ENCODE measurements at places on chromosomes 5 and 9. TPM values are rescaled to one million over a fixed set of nuclear protein-coding genes. Genes with fewer than 3 reads are reported as not detected.
A peak's percentile ranks its signal among the peaks of the same experiment; 100 is the strongest.

DNA sequence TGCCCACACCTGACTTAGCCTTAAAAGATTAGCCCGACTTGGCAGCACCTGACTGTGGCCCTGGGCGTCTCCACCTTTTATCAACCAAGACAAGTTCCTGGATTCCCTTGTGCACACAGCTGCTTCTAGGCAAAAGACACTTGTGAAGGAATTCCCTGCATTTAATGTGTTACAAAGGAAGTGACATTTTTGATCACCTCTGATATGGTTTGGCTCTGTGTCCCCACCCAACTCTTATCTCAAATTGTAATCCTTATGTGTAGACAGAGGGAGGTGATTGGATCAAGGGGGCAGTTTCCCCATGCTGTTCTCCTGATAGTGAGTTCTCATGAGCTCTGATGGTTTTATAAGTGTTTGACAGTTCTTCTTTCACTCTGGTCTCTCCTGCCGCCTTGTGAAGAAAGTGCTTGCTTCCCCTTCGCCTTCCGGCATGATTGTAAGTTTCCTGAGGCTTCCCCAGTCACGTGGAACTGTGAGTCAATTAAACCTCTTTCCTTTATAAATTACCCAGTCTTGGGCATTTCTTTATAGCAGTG lies 2.6 kb upstream of the CPEB4 start:
- no peaks in the 10 kb centered on the region for H3K36me3 ChIP-seq
- no peak for DNase-seq
- no peak overlapping the region for H3K4me3 ChIP-seq
- peaks cover 11% of the 10 kb centered on the region for H3K4me1 ChIP-seq
- no peak overlapping the region for H3K27ac ChIP-seq

GRCh38 chr5:132202711-132203463 lies 24.8 kb downstream of the P4HA2 start:
- H3K36me3 ChIP-seq = peaks cover 30% of the 10 kb centered on the region
- H3K4me3 ChIP-seq = no peak overlapping the region
- no peak overlapping the region for H3K27ac ChIP-seq
- DNase-seq = no peak
- H3K4me1 ChIP-seq = no peaks in the 10 kb centered on the region

DNA sequence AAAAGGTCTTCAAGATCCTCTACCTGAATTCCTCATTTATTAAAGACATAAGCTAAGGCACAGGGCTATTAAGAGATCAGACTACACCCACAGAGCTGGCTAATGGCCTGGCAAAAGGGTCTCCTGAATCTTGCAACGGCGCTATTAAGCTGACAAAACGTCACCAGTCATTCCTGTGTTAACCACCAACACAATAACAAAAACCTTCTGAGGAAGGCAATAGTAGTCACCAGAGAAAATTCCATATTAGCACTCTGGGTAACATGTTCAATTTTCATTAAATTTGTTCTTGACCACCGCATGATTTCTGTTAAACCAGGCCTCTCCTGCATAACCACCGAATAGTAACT lies 77.0 kb downstream of the GNAQ start:
- no peaks in the 10 kb centered on the region for H3K27me3 ChIP-seq
- H3K36me3 ChIP-seq = no peaks in the 10 kb centered on the region
- peaks cover 82% of the 10 kb centered on the region for H3K4me1 ChIP-seq
- DNase-seq = no peak
- no peak overlapping the region for H3K27ac ChIP-seq
- H3K4me3 ChIP-seq = no peak overlapping the region

GRCh38 chr9:128933731-128934130 lies 12.9 kb downstream of the PHYHD1 start:
- no peaks in the 10 kb centered on the region for H3K27me3 ChIP-seq
- H3K4me1 ChIP-seq = no peaks in the 10 kb centered on the region
- H3K27ac ChIP-seq = no peak overlapping the region
- peak; percentile 26 for DNase-seq
- H3K36me3 ChIP-seq = no peaks in the 10 kb centered on the region
- H3K4me3 ChIP-seq = no peak overlapping the region

DNA sequence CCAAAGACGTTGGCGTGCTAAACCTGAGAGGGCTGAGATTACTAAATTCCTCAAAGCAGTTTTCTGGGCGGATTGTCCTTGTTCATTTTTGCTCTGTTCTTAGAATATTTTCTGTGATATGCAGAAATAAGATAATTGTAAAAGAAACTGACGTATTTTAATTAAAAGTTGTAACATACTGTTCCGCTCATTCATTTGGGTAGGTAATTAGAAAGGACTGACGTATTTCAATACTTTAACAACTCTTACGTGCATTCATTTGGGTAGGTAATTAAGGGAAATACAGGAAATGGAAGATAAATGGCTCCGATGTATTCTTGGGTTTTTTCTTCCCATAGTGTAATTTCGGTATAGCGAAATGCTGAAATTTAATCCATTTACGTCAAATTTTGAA lies 1.1 kb downstream of the OSTF1 start:
- peaks cover 18% of the 10 kb centered on the region for H3K4me1 ChIP-seq
- H3K27ac ChIP-seq = peak overlapping the region; percentile 98
- no peaks in the 10 kb centered on the region for H3K36me3 ChIP-seq
- peak overlapping the region; percentile 95 for H3K4me3 ChIP-seq
- DNase-seq = no peak

GRCh38 chr5:150948539-150948938 lies 43.8 kb upstream of the ZNF300 start:
- no peaks in the 10 kb centered on the region for H3K27me3 ChIP-seq
- H3K27ac ChIP-seq = no peak overlapping the region
- H3K4me1 ChIP-seq = no peaks in the 10 kb centered on the region
- no peaks in the 10 kb centered on the region for H3K36me3 ChIP-seq

- no peak overlapping the region for H3K27ac ChIP-seq
- no peaks in the 10 kb centered on the region for H3K36me3 ChIP-seq
- no peak for DNase-seq
Observed at GRCh38 chr5:113427871-113428574, 6.8 kb downstream of the TSSK1B start.

DNA sequence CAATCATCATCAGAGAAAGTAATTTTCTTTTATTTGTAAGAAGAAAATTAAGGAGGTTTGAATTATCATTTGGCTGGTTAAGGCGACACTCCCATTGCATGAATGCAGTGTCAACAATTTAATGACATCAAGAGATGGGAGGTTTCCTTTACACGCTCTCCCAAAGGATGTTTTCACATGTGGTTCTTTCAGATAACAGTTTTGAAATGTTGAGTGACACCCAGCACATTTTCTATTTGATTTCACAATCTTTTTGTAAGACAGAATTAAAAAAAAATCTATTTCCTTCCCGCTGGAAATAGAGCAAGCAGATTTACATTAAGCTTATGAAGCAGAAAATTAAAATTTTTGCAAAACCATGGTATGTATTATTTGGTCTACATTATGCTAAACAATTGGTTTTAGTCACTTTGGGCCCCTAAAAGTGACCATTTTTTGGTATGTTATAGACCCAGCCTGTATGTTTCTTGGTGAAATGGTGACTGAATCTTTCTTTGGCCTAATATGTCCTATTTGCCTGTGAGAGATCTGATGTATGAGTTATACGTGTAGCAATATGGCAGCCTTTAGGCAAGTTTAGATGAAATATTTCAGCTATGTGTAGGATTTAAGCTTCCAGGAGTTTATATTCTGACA lies 18.9 kb upstream of the ANKRD55 start:
- no peaks in the 10 kb centered on the region for H3K4me1 ChIP-seq
- H3K36me3 ChIP-seq = no peaks in the 10 kb centered on the region
- no peaks in the 10 kb centered on the region for H3K27me3 ChIP-seq
- DNase-seq = no peak
- H3K27ac ChIP-seq = no peak overlapping the region

DNA sequence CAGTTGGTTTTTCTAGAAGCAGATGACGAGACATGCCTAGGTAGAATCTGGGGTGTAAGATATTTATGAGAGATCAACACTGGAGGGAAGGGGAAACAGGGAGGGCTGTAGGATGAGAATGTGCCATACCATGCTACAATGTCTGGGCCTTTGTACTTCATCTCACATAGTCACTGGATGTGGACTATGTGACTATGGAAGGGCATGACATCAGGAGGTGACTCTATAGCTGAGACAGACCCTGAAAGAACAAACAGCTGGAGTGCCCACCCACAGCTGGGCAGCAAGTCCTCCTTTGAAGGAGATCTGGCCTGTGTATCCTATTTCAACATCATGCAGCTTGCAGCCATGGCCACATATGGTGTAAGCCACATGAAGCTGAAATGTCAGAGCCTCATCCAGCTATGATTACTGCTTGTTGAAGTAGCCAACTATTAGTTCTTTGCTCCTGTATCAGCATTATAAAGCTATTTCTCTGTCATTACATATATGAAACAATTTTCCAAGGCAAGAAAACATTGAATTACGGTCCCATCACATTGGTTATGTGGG lies 46.2 kb upstream of the KIF2A start:
- DNase-seq = no peak
- H3K27me3 ChIP-seq = no peaks in the 10 kb centered on the region
- H3K4me3 ChIP-seq = no peak overlapping the region
- no peak overlapping the region for H3K27ac ChIP-seq
- no peaks in the 10 kb centered on the region for H3K36me3 ChIP-seq
- H3K4me1 ChIP-seq = no peaks in the 10 kb centered on the region

- no peaks in the 10 kb centered on the region for H3K36me3 ChIP-seq
- no peak overlapping the region for H3K27ac ChIP-seq
- DNase-seq = no peak
- no peaks in the 10 kb centered on the region for H3K4me1 ChIP-seq
Observed at GRCh38 chr9:107613321-107613720, 123.8 kb upstream of the KLF4 start.

GRCh38 chr5:140591747-140592372 lies 27.2 kb downstream of the SLC35A4 start:
- no peaks in the 10 kb centered on the region for H3K36me3 ChIP-seq
- H3K4me3 ChIP-seq = no peak overlapping the region
- no peak overlapping the region for H3K27ac ChIP-seq
- no peaks in the 10 kb centered on the region for H3K4me1 ChIP-seq
- H3K27me3 ChIP-seq = no peaks in the 10 kb centered on the region

GRCh38 chr5:32783661-32784060 lies 72.5 kb downstream of the NPR3 start:
- H3K27me3 ChIP-seq = no peaks in the 10 kb centered on the region
- H3K27ac ChIP-seq = no peak overlapping the region
- H3K4me1 ChIP-seq = no peaks in the 10 kb centered on the region
- H3K4me3 ChIP-seq = no peak overlapping the region
- no peaks in the 10 kb centered on the region for H3K36me3 ChIP-seq

The GABRA1 gene
- total RNA-seq = not detected

The MAMDC4 gene
- total RNA-seq = 0.71 TPM

The IL9 gene
- total RNA-seq = not detected

The IL5 gene
- total RNA-seq = not detected

The FBXO38 gene
- total RNA-seq = 59.6 TPM

Measured in sigmoid colon (tissue), 7 donors.